ENCODE measurements at places on chromosomes 7 and 10.

- DNase-seq: no peak
Measured at GRCh38 chr10:30472414-30473155, 38.6 kb downstream of the MAP3K8 start.

DNA sequence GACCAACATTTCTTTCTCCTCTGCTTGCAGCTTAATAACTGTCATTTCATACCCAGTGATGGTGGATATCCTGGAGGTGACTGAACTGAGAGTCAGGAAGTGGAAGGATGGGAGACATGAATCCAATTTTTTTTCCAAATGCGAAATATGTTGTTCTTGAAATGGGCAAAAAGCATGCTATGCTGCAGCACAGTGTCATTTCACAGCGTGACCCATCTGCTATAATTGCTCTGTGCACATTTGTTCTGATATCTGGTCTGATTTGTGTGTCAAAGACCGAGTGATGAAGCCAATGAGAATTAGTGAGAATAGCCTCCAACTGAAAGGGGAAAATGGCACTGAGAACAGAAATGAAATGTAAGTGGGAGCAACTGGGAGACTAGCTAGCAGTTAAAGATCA is 329.6 kb upstream of the PHYHIPL start:
- no peak for DNase-seq

GRCh38 chr10:85667638-85668233 is 698.9 kb downstream of the GRID1 start:
- DNase-seq: no peak

- DNase-seq: peak; percentile 55
Measured at GRCh38 chr7:503575-504111, 16.0 kb downstream of the PDGFA start.

- no peak for DNase-seq
Measured at GRCh38 chr7:112069879-112070321, 136.3 kb downstream of the DOCK4 start.

DNA sequence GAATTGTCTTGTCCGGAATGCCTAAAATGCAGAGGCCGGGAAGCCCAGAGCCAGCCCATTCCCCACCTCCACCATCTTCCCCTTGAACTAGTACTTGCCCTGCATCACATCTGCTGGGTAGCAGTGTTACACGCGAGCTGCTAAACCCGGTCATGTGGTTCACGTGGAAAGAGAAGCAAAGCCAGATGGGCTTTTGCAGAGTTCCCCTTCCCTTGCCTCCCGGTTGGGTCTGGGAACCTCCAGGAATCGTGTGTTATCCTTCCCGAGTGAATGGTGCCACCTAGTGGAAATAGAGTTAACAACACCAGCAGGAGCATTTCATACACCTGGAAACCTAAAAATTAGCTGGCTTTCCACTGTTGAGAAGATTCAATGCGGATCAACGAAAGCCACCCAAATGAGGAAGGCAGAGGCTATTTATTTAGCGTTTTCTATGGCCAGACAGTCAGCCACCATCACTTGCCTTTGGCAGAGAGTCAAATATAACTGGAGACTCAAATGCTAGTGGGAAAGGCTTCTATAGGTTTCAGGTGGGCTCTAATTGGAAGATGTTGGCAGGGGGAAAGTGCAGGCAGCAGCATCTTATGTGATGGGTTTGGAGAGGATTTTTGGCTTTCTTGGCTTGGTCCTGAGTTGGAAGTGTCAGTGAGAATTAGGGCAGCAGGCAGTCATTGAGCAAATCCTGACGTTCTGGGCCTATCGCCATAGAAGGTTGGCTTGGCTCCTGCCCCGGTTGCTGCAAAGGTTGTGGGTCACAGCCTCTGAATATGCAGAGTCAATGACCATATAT is 12.9 kb upstream of the DENND2A start:
- DNase-seq: no peak

DNA sequence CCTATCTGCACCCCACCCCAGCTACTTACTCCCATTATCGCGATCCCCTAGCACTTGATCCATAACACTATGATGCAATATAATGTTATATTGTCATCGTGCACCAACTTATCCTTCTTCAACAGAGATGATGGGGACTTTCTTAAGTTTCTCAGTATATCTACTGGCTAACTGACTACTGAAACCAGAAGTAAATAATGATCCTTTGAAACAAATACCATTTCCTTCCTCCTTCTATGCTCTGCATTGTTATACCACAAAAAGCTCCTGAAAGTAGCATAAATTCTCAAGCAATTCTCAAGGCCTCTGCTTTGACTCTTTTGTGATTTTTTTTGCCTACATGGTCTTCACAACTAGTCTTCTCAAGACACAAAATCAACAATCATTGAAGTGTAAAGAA is 68.9 kb downstream of the HTR7 start:
- DNase-seq: no peak

DNA sequence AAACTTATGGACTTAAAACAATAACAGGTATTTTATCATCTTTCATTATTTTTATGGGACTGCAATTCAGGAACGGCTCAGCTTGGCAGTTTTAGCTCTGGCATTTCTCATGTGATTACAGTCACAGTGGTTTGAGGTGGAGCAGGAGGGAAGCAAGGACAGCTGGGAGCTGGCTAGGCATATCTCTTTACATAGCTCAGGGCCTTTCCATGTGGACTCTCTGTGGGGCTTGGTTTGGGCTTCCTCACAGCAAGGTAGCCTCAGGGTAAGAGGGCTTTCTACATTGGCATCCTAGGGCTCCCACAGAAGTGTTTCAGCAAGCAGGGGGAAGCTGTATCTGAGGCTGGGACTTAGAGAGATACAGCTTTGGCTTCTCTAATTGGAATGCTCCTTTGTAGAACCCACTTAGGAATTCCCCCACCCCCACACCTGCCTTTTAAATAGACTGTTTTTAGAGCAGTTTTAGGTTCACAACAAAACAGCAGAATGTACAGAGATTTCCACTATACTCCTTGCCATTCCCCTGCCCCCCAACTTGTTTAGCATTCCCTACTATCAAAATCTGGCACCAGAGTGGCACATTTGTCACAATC is 26.6 kb upstream of the SDHAF3 start:
- DNase-seq: no peak

DNA sequence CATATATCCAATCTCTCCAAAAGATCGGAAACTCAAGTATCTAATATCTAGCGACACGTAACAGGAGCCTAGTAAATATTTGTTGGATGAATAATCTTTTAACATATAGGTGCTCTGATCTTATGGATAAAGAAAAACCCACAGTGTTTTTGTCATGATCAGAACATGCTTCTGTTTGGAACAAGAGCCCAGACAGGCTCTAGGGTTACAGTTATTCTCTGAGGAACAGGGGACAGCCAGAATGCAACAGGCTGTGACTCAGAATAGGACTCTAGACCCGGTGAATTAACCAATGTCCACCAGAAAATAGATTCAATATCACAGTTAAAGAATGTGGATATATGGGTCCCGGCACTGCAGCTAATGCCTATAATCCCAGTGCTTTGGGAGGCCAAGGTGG is 296.1 kb upstream of the FZD8 start:
- no peak for DNase-seq

GRCh38 chr7:79381921-79382320 is 71.5 kb downstream of the MAGI2 start:
- no peak for DNase-seq

DNA sequence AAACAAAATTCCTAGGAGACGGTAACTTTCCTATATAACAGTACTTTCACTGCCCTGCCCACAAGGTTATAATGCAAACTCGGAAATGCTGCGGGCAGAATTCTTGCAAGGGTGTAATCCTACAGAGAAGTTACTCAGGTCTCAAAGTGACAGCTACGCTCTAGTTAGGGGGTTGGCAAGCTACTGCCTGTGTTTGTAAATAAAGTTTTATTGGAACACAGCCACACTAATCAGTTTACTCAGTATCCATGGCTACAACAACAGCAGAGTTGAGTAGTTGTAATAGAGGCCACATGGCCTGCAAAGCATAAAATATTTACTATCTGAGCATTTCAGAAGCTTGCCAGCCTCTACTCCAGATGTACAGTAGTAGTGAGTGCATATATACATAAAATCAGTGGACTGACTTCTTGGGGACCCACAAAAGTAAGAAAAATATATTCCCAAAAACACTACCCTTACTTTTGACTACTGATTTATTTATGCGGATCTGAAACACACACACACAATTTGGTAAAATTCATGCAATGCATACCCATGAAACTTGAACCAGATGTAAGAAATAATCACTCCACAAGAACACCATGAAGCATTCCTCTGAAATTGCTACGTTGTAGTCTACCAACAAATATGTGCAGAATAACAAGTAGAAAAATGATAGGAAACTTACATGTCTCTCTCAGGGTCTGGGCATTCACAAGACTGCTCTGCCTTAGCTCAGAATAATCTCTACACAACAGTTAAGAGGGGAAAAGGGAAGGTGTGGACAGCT is 53.0 kb downstream of the SMURF1 start:
- no peak for DNase-seq

DNA sequence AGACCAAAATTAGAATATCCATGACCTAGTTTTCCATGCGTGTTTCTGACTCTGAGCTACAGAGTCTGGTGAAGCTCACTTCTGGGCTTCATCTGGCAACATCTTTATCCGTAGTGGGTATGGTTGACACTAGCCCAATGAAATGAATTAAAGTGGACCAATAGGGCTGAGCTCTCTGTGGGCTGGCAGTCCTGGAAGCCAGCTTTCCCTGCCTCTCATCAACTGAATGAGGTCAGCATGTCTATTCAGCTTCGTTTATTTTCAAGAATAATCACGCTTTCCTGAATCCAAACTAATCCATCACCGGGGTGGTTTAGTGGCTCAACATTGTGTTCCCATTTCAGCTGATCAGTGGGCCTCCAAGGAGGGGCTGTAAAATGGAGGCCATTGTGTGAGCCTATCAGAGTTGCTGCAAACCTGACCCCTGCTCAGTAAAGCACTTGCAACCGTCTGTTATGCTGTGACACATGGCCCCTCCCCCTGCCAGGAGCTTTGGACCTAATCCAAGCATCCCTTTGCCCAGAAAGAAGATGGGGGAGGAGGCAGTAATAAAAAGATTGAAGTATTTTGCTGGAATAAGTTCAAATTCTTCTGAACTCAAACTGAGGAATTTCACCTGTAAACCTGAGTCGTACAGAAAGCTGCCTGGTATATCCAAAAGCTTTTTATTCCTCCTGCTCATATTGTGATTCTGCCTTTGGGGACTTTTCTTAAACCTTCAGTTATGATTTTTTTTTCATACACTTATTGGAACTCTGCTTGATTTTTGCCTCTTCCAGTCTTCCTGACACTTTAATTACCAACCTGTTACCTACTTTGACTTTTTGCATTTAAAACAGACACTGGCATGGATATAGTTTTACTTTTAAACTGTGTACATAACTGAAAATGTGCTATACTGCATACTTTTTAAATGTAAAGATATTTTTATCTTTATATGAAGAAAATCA is 35.5 kb downstream of the CAV1 start:
- DNase-seq: peak; percentile 28

DNA sequence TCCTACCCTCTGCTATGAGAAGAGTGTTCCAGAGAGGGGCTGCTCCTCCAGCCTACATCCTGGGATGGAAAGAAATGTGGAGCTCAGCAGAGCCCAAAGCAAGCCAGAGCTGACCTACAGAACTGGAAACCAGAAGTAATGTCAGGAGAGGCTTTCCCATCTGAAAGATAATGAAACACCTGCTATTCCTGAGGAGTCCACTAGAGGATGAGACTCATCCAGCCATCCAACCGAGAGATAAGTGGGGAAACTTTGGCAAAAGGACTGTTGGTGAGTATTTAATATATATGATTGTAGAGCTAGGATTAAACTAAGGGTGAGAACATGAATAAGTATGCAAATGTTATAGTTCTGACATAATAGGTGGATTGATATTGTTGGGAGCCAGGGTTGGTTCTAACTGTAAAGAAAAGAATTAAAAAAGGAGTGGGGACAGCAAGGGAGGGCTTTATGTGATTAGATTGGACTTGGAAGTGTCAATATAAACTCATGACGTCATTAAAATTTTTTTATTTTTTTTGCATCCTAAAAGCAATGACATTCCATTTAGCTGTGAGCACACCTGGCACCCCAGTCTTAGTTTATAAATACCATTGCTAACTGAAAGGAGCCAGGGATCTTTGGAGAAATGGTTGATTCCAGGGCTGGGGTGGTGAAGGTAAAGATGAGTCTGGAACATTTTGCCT is 312.8 kb upstream of the NFE2L3 start:
- DNase-seq: no peak

DNA sequence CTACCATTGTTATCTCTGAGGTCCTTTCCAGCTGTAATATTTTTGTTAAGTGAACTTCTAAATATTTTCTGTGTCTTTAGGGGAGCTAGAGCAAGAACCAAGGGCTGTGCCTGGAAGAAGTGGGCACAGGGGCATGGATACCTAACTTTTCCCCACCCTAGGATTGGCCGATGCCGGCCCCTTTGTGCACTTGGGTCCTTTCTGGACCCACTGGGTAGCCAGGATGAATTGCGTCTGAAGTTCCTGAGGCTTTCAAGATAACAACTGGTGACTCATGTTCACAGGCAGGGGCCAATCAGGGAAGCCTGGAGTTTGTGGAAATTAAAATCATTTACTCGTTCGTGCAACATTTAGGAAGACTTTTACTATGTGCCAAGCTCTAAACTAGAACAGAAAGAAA is 758 bp downstream of the DPCD start:
- DNase-seq: no peak

All from left ventricle myocardium inferior (tissue), 1 donor.